EH (cell line): ENCODE measurements at places on chromosomes 4 and X.

DNA sequence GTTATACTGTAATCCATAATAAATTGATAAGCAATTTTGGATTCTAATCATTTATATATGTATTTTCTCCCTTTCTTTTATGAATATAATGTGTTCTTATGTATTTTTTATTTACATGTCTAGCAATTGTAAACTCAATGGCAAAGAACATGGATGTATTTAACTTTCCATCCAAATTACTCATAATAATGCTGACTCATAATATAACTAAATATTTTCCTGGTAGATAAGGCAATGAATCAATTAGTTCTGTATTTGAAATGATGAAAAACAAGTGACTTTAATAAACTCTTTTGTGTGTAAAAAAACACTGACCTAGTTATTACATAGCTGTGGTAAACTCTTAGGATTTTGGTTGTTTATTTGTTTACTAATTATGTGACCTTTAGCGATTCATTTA is 211.2 kb downstream of the DTHD1 start:
- DNase-seq = no peak

GRCh38 chr4:38090455-38091246 is 130.5 kb downstream of the PTTG2 start:
- DNase-seq = no peak

DNA sequence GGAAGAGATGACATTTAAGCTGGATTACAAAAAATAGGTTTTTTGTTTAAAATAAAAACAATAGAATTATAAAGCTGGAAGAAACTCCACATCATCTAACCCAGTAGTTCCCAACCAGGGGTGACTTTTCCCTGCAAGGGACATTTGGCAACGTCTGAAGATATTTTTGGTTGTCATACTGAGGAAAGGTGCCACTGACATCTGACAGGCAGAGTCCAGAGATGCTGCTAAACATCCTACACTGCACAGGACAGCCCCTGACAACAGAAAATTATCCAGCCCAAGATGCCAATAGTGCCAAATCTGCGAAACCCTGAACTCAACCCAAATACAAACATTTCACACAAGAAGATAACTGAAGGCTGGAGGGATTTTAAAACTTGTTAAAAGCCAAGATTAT is 18.5 kb downstream of the TAB3 start:
- no peak for DNase-seq

DNA sequence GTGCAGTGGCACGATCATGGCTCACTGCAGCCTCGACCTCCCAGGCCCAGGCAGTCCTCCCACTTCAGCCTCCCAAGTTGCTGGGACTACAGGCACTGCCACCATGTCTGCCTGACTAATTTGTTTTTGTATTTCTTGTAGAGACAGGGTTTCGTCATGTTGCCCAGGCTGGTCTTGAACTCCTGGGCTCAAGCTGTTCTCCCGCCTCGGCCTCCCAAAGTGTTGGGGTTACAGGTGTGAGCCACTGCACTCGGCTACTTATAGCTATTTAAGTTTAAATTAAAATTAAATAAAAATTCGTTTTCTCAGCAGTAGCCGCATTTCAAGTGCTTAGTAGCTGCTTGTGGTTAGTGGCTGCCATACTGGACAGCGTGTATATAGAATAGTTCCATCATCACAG is 3.5 kb downstream of the SMAD1 start:
- DNase-seq = no peak

DNA sequence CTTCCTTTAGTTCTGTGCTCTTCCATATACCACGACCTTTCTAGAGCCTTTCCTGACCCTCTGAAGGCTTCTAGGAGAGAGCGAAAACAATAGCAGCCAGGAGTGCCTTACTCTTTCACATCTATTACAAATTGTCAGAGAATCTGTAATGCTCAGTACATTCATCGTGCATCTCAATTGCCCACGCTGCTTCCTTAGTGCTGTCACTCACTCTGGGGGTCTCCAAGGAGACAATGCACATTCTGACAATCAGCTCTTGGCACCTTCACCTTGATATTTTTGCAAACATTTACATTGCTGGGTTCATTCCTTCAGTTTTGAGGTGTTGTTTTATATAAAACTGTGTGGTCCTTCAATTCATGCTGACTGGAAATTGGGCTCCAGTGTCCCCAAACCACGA is 110.1 kb upstream of the GPR101 start:
- DNase-seq = no peak

DNA sequence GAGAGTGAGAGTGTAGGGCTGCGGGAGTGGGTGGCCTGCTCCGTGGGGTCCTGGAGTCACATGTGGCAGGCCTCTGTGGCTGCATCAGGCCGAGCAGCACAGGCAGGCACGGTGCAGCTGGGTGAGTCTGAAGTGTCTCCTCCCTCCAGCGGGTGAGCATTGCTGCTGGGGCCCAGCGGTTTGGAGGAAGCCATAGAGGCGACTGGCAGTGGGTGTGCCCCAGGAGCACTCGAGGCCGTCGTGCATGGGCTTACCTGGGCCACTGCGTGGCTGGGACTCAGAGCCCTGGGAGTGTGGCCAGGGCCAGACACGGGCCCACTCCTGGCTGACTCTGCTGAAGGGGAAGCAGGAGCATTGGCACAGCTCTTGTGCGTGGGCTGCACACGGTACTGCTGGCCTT is 10.6 kb downstream of the ZNF185 start:
- no peak for DNase-seq

DNA sequence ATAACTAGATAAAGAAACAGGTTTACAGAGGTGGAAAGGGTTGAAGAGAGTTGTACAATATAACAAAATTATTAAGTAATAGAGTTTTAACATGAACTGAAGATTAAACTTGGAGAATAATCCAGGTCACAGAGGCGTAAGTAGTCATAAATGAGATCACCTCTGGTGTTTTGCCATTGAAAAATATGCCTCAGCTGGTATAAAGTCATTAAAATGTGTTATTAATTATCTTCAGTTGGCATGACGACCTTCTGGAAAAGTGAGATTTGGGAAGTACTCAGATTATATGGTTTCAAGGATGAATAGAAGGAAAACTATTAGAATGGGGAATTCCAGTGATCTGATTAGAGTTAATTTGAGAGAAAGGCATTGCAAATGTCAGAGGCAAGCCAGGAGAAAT is 237.5 kb upstream of the ANXA10 start:
- no peak for DNase-seq
